Activated CD4-positive, alpha-beta T cell treated with anti-CD3 and anti-CD28 coated beads, Interleukin-2, amount 50 U/mL, for 48 hours (primary cell): ENCODE measurements at places on chromosomes 7 and 10.

GRCh38 chr10:2891073-2891769 is 176.1 kb upstream of the PFKP start:
- no peak for DNase-seq

DNA sequence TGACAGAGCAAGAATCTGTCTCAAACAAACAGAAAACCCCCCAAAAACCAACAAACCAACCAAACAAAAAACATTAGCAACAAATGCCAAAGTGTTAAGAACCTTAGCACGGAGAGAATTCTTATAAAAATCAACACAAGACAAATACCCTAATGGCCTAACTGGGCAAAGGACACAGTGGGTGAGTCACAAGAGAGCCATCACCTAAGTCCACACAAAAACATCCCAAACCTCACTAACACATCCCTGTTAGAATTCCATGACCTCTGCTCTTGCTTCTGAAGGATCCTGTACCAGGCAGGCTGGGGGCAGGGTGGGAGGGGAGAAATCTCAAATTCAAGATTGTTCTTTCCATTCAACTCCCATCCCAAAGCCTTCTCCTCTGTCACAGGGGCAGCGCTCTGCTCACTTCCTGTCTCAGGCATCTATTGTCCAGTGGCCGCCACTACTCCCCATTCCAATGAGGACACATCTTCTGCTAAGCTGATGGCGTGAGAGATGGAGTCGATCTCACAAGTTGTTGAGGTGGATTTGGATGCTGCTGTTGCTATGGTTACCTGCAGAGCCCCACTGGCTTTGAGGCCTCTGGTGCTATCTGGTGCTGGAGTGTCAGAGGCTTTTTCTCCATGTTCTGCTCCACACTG is 9.2 kb downstream of the IL15RA start:
- no peak for DNase-seq

DNA sequence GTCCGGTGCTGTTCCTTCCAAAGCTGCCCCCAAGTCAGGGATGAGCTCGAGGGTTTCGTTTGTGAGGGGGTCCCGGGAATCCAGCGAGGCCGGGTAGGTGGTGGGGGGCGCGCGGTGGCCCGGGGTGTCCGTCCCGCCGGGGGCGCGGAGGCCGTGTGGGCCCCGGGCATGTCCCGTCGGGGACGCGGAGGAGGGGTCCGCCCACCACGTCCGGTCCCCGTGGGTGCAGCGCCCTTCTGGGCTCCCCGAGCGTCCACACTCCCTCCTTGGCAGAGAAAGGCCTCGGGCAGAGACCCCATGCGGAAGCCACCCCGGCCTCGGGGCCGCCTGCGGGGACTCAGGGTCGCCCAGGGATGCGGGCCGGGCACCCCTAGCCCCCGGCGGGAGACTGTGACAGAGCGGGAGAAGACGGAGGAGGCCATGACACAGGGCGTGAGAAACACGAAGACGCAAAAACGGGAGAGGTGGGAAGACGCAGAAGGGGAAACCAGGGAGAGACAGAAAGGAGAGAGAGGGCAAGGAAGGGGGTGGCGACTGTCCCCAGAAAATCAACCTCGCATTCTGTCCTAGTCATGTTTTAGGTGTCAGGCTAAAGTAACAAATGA is 640 bp upstream of the ZNF425 start:
- peak; percentile 80 for DNase-seq

DNA sequence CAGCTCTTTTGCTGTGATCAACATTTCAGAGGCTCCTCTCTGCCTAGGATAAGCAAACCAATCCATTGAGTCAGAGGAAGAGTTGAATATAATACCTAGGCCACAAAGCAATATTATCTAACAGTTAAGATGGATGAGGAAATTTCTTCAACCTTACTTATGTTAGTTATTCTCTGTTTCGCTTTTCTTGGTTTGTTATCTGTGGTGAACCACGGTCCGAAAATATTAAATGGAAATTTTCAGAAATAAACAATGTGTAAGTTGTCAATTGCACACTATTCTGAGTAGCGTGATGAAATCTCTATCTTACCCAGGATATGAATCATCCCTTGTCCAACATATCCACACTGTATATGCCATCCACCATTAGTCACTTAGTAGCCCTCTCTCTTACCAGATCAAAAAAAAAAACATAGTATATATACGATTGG is 1.5 kb upstream of the HTR7 start:
- no peak for DNase-seq

DNA sequence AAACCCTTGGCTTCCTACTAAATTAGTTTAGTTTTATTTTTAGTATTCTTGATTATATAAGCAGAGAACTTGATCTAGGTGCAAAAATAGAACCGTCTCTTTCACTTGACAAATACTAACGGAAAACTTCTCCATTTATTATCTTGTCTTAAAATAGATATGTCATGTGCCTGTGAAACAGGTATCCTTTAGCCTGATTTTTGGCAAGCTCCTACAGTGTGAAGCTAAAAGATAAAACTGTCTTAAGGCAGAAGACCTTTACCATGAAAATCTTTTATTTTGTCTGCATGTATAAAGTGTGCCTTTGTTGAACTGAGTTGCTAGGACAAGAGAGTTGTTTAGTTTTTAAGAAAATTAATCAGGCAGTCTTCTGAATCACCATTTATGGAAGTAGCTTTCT is 90.6 kb downstream of the CYP51A1 start:
- no peak for DNase-seq

DNA sequence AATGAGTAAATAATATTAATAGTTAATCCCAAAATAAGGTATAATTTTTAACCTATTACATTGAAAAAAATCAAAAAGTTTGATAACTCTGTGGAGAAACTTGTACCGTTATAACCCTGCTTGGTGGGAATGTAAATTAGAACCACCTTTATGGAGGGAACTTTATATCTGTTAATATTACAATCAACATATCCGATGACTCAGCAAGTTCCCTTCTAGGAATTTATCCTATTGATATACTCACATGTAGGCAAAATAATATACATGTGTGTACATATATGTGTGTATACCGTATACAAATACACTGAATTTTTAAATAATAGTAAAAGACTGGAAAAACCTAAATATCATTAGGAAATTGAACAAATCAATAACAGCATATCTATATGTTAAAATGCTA is 54.7 kb downstream of the PANK1 start:
- DNase-seq, result no peak

DNA sequence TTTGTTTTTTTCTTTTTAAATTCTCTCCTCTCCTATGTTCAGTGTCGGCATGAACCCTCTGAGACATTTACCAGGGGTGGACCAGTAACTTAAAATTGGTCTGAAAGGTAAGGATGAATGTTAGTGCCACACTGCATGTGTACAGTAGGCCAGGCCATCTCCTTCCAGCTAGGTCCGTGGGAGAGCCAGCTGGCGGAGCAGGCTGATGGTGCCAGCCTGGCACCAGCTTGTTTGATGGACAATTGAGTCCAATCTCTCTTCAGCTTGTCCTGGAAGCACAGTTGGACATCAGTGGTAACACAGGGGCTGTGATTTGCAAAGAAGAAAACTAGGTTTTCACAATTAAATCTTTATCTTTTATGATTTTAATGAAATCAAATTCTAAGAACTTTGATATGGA is 136.5 kb downstream of the CNNM2 start:
- DNase-seq, result no peak

- no peak for DNase-seq
Measured at GRCh38 chr10:100009283-100009792, 409 bp downstream of the DNMBP start.

DNA sequence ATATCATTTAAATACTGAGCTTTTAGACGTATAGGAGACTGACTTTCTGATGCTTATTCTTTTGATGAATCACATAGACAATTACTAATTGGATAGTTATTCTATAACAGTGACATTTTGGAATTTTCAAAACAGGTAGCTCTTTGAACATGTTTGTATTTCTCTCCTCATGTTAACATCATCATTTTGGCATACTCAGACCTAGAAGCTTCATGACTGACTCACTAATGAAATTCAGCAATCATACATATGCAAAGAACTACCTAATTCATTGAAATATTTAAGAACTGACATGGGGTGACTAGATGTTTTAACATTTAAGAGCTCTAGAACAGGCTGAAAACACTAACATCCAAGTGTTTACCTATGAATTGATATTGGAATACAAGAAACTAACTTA is 192.3 kb downstream of the VTI1A start:
- no peak for DNase-seq

DNA sequence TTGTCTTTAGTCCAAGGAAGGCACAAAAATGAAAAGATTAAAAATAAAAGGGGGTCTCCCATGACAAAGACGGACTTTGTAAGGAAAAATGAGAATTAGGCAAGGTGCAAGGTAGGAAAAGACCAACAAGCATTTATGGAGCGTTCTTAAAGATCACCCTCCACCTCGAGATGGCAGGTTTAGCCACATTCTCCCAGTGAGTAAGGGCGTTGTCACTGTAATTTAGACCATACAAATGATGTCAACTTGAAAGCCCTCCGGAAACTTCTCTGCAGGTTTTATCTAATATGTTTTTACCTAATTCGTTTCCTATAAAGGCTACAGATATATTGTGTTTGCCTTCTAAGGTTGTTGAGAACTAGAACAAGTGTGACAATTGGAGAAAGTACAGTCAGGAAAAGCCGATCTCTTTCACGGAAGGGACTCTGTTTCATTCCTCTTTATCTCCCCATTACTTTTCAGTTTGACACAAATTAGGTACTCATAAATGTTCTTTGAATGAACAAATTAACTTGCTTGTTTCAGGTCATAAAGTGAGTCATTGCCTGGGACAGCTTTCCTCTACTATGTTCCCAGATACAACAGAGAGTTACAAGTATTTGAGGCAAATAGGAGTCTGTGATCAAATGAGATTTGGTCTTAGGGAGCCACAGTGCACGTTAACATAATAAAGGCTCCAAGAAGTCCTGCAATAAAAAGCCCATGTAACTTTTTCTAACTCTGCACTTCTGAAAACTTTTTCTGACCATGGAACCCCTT is 102.6 kb upstream of the HABP2 start:
- no peak for DNase-seq

GRCh38 chr7:9863545-9863944 is 1110.1 kb upstream of the PHF14 start:
- no peak for DNase-seq

- no peak for DNase-seq
Measured at GRCh38 chr10:59397961-59398360, 35.6 kb upstream of the FAM13C start.

GRCh38 chr7:94873239-94873638 is 34.2 kb upstream of the PPP1R9A start:
- no peak for DNase-seq

- peak; percentile 89 for DNase-seq
Measured at GRCh38 chr7:44638611-44639557, 32.5 kb downstream of the OGDH start.

DNA sequence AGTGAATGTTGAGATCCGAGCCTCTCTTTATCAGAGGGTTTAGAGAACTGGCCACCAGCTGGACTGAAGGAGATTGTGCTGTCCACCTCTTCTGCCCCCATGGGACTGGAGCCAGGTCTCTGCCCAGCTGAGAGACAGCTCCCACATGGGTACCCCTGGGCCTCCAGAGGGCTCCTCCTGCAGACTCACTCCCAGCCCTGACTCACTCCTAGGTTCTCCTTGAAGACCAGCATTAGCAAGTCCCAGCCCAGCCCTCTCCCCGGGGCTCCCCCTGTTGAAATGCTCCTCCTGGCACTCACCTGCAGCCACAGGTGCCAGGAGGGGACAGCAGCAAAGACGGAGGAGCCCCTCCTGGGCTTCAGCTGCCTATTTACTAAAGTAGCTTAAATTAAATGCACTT is 126.9 kb downstream of the CXCL12 start:
- DNase-seq, result no peak

GRCh38 chr10:86344281-86344680 is 22.3 kb downstream of the GRID1 start:
- no peak for DNase-seq

GRCh38 chr7:44387389-44387788 is 62.0 kb upstream of the CAMK2B start:
- DNase-seq, result no peak

DNA sequence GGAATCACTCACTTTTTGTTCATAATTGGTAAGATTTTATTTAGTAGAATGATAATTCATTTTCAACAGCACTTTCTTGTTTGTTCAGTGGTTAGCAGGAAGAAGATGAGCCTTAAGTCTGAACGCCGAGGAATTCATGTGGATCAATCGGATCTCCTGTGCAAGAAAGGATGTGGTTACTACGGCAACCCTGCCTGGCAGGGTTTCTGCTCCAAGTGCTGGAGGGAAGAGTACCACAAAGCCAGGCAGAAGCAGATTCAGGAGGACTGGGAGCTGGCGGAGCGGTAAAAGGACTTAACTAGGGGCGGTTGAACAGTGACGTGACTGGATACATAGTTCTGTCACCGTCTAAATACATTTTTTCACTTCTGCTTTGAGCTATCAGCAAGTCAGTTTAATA is 31.3 kb downstream of the RABGEF1 start:
- no peak for DNase-seq

DNA sequence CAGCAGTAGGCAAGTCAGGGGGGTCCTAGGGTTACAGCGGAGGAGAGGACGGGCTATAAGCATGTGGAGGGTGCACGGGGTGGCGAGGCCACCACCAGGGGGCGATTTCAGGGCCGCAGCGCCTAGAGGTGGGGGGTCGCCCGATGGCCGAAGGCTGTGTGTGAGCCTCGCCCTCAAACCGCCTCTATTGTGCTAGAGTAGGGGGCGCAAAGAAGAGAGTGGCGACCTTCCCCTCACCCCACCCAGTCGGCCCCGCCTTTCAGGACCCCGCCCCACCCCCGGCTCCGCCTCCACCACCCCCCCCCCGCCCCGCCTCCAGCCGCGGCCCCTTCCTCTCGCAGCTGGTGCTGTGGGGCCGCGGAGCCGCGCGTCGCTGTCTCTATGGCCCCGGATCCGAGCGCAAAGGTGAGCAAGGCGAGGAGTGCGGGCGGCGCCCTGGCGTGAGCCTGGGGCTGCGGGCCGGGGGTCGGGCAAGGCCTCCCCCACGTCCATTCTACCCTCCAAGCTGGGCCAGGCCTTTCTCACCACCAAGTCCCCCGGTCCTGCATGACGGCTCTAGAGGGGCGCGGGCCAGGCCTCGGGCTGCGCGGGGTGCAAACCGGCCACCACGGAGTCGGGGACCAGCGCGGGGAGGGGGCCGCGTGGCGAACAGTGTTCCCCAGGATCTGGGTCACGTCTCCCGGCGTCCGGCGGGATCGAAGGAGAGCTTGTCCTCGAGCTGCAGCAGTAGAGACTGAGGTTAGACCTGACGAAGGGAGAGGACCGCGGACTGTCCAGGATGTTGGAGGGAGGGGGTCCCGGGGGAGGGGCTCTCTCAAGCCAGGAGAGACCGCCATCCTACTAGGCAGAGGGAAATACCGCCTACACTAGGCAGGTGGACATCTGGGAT is at the start of gene SEMA4G:
Gene SEMA4G, plus strand, starts transcription at position 318 of the 889 bp plus-strand sequence. CDS start 3,409 bp downstream, outside the sequence.
- peak; percentile 53 for DNase-seq

DNA sequence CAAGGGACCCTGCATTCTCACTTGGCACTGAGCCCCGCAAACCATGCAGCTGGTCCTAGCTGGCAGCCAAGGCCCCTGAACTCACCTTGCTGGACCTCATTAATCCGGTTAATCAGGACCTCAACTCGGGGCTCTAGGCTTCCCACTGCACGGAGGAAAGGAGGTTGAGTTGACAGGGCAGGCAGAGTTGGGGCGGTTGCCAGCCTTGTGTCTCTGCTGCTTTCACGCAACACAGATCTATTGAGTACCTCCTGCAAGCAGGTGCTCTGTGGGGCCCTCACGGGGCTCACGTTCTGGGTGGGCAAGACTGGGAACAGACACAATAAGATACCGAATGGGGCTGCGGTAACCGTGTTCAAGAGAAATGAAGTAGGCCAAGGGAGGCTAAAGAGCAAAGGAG is 6.2 kb downstream of the SYCE1 start:
- DNase-seq, result no peak
